Stimulated activated CD4-positive, alpha-beta T cell treated with anti-CD3 and anti-CD28 coated beads, TNF-alpha, amount 100 ng/mL, for 48 hours (primary cell): ENCODE measurements at places on chromosomes 13 and 19.

DNA sequence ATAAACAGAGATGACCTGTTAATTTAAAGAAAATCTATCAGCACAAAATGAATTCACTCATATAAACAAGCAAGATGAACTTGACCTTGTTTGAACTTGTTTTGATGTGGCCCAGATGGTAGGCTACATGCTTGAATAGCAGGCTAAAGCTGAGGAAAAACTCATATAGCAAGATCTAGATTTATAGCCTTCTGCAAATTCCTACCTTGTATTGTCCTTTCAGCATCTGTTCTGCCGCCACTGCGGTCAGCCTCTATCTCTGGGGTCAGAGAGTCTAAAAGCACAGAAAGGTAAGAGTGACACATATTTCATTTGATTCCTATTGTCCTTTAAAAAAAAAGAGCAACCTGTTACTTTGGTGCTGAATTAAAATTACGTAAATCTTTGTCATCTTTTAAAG, 392.1 kb downstream of the DACH1 start:
- no peak for DNase-seq

DNA sequence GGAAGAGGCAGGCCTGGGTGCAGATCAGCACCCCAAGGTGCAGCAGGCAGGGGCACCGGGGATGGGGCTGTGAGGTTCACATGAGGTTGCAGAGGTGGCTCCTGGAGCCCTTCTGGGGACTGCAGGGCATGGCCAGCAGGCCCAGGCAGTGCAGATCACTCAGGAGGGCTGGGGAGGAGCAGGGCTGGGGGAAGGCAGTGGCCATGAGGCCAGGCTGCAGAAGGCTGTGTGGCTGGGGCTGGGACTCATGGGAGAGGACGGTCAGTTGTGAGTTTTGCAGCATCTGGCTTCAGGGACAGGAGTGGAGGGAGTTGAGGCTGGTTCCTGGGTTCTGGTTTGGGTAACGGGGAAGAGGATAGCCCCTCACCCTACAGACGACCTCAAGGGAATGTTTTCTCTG, 7.3 kb downstream of the WDR88 start:
- DNase-seq, result no peak

- DNase-seq, result no peak
These were observed 447.2 kb downstream of the RFC3 start for GRCh38 chr13:34265046-34265679.

- no peak for DNase-seq
These were observed 4.9 kb downstream of the MEIS3 start for GRCh38 chr19:47414469-47414868.

DNA sequence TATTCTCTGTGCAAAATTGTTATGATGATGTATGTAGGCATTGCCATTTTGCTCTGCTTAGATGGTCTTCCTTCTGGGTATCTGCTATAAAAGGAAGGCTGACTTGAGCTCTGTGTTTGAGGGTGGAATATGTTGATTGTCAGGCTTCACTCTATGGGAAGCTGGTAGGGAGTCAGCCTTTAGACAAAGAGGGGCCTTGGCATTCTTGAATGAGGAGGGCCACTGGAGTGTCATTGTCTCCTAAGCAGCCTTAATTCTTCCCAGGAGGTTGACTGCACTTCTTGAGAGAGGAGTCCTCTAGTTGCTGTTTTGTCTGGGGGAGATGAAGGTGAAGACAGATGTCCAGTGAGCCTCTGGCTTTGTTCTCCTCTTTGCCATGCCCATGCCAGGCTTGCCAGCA, 266.8 kb downstream of the KCNRG start:
- DNase-seq, result no peak

GRCh38 chr13:80054806-80055205, 286.1 kb downstream of the SPRY2 start:
- no peak for DNase-seq

- no peak for DNase-seq
These were observed 576 bp downstream of the DOT1L start for GRCh38 chr19:2164020-2164998.

DNA sequence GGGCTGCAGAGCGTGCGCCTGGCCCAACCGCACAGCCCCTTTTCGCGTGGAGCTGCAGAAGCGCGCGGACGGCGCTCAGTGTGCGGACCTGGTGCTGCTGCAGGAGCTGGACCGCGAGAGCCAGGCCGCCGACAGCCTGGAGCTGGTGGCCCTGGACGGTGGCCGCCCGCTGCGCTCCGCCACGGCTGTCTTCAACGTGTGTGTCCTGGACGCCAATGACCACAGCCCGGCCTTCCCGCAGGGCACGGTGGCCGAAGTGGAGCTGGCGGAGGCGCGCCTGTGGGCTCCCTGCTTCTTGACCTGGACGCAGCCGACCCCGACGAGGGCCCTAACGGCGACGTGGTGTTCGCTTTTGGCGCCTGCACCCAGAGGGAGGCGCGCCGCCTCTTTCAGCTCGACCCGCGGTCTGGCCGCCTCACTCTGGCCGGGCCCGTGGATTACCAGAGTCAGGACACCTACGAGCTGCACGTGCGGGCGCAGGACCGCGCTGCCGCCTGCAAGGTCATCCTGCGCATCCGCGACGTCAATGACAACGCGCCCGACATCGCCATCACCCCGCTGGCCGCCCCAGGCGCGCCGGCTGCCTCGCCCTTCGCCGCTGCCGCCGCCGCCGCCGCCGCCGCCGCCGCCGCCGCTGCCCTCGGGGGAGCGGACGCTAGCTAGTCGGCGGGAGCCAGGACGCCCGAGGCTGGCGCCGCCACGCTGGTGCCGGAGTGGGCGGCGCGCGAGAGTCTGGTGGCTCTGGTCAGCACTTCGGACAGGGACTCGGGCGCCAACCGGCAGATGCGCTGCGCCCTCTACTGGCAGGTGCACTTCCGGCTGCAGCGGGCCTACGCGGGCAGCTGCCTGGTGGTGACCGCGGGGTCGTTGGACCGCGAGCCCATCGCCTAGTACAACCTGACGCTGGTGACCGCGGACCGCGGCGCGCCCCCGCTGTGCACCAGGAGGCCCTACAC, 172.2 kb downstream of the OLFM4 start:
- DNase-seq, result no peak

DNA sequence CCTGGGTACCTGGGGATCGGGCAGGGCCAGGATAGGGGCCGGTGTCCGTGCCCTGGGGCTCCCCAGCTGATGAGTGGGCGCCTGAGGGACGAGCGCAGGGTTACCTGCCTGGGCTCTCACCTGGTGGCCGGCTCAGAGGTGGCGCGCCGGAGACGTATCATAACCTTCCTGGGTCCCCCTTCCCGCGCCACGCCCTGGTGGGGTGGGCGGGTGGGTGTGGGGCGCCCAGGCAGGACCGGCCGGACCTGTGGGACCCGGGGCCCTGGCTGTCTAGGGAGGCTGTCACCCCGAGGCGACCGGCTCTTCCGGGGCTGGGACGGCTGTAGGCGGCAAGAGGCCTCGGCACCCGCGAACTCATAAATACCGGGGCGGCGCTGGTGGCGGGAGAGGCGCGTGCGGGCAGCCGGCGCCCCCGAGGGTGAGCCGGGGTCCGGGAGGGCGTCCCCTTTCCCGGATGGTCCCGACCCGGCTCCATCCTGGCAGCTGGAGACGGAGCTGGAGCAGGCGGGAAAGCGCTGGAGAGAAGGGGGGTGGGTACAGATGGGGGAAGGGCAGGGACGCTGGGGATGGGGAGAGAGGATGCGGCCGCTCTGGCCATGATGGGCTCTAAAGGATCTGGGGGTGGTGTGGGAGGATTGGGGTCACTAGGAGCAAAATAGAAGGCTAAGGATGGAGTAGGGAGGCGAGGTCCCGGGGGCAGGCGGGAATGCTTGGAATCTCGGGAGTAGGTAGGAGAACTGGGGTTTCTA, at the start of gene ACP7:
ACP7 (plus strand) TSS at position 386 of the 749 bp plus-strand sequence. CDS start 902 bp downstream, outside the sequence.
- DNase-seq, result no peak

- no peak for DNase-seq
These were observed 35.4 kb downstream of the COLGALT1 start for GRCh38 chr19:17590866-17591265.

GRCh38 chr13:108594153-108594552, 35.3 kb upstream of the MYO16 start:
- DNase-seq, result no peak

- DNase-seq, result no peak
These were observed 1.9 kb upstream of the CCNP start for GRCh38 chr19:40228346-40228745.

GRCh38 chr19:17389957-17390664, 3.9 kb downstream of the CCDC194 start:
- DNase-seq, result no peak

DNA sequence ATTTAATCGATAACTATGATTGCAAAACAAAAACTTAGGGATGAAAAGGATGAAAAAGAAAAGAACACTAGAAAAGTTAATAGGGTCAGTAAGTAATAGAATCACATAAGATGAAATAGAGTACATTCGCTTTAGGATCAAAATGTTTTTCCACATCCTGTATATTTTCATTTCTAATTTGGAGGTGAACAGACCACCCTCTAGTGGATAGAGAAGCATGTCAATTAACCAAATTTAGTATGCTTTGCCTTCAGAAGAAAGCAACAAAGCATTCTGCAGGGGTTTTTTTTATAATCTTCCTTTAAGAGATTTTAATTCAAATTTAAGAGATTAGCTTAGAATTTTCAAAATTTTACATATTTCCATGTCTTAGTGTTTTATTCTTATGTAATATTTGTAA, 611.0 kb upstream of the SGCG start:
- DNase-seq, result no peak

- DNase-seq, result no peak
These were observed 7.1 kb upstream of the PNMA8A start for GRCh38 chr19:46478356-46478986.

DNA sequence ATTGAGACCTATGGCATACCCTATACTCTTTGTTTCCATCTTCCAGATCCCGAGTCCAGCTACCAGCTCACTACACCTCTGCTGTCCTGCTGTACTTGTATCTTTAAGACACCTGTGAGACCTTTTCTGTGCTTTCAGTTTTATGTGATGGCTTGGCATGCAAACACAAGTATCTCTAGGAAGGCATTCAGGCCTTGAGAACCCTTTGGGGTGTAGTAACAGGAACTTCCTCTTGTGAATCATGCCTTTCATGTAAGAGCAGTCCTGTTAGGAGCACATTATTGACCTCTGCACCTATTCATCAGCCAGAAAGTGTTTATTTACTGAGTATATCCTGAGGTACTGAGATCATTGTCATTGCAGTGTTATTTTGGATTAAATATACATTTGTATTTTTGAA, 87.0 kb upstream of the HTR2A start:
- no peak for DNase-seq

GRCh38 chr13:36353001-36353400, 6.8 kb upstream of the SPART start:
- DNase-seq, result no peak

DNA sequence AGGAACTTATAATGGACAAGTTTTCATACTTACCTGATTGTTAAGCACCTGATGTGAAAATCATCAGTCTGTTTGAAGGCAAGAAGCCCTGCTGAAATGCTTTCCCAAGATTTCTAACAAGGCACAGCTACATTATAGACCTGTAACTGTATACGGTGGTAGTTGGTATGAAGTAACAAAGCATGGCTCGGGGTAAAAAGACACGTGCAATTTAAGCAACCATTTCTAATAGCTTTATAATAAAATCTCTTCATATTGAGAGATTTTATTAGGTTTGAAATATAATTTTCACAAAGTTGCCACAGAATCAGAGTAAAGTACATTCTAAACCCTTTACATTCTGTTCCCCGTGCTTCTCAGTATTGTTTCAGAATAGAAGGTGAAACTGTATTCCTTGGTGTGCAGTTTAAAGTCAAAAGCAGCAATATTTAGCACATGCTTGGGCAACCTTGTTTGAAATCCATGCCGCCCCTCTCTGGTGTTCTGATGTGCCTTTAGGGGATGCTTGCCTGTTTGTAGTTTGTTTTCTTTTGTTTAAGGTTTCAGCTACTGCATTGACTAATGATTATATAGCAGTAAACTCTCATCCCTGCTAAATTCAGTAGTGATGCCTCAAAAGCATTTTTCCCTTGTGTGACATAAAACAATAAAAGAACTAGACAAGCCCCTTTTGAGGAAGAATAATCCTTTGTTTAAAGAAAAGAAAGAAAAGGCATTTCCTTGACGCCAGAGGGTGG, 125.2 kb upstream of the OBI1 start:
- DNase-seq, result no peak

DNA sequence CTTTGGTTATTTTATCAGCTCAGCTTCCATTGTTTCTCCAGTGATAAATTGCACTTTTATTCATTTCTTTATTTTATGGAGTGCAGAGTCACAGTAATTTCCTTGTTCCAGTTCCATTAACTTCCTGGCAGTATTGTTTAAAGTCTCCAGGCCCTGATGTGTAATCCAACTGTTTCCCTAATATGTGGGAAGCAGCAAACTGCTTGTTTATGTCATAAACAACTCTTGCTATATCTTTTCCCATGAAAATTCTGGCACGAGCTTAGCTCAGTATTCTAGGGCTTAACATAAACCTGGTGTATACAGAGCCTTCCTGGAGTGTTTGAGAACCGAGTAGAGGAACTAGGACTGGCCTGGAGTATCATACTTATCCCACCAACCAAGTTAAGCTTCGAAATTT, 83.5 kb upstream of the ARGLU1 start:
- no peak for DNase-seq

- DNase-seq, result no peak
These were observed 327.8 kb downstream of the SUCLA2 start for GRCh38 chr13:47673009-47673850.

DNA sequence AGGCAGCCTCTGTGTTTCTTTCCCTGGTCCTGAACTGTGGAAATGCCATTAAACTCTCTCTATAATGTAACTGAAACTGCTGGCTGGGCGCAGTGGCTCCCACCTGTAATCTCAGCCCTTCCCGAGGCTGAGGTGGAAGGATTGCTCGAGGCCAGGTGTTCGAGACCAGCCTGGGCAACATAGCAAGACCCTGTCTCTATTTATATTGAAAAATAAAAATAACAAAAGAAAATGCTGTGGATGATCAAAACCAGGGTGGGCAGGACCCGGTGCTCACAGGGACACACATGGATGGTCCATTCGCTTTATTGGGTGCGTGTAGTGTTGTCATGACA, 3.5 kb downstream of the MPV17L2 start:
- no peak for DNase-seq

DNA sequence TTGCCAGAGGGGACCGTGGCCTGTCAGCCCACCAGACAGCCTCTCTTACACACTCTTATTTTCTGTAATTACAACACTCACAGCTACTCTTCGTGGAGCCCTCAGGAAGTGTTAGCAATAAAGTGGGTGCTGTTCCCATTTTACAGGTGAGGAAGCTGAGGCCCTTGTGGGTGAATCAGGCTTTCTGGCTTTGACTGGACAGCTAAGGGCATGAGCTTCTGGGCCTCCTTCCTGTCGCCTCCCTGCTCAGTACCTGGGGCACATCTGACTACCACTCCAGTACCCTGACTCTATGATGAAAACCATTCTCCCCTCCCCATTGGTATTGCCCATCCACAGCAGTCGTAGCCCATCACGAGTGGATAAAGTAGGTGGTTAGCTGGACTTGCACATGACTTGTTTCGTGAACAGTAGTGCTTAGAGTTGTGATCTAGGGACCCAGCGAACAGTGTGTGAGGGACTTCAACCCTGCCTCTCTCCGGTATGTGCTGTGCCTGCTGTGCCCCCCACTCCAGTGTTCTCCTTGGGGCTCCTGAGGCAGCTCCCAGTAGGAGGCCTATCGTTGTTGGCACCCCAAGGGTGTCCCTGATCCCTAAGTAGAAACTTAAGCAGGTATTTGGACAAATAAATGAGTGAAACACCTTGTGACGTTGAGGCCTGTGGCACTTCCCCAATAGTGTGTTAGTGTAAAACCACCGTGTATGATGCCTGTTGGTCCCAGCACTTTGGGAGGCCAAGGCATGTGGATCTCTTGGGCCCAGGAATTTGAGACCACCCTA, 38.6 kb downstream of the GATAD2A start:
- no peak for DNase-seq
